ENCODE measurements at places on chromosomes 7 and 10.
A peak's percentile ranks its signal among the peaks of the same experiment; 100 is the strongest.

- DNase-seq, result no peak
Observed at GRCh38 chr7:444606-445005, 75.0 kb downstream of the PDGFA start.

- DNase-seq, result no peak
Observed at GRCh38 chr7:155652156-155653114, 8.0 kb downstream of the RBM33 start.

GRCh38 chr7:3649678-3650440 lies 348.8 kb downstream of the SDK1 start:
- no peak for DNase-seq

- DNase-seq, result no peak
Observed at GRCh38 chr7:8481752-8482446, 48.5 kb downstream of the NXPH1 start.

GRCh38 chr10:76624470-76624869 lies 1013.1 kb downstream of the KCNMA1 start:
- no peak for DNase-seq

DNA sequence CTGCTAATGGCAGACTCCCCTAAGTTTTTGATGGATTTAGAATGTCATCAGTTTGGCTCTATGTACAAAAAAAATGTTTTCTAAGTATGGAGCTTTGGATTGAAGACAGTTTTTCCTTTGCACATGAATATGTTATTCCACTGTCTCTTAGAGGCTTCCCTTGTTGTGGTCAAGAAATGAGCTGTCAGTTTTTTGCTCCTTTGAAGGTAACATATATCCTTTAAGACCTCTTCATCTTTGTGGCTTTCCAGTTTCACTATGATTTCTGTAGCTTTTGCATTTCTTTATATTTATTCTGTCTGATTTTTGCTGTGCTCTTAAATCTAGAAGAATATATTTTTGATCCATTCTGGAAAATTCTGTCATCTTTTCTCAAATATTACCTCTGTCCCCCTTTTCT lies 15.8 kb upstream of the ODAD2 start:
- no peak for DNase-seq

GRCh38 chr10:49605216-49605938 lies 4.7 kb upstream of the SLC18A3 start:
- DNase-seq, result peak; percentile 4

- DNase-seq, result no peak
Observed at GRCh38 chr7:29956487-29956836, 33.1 kb downstream of the SCRN1 start.

DNA sequence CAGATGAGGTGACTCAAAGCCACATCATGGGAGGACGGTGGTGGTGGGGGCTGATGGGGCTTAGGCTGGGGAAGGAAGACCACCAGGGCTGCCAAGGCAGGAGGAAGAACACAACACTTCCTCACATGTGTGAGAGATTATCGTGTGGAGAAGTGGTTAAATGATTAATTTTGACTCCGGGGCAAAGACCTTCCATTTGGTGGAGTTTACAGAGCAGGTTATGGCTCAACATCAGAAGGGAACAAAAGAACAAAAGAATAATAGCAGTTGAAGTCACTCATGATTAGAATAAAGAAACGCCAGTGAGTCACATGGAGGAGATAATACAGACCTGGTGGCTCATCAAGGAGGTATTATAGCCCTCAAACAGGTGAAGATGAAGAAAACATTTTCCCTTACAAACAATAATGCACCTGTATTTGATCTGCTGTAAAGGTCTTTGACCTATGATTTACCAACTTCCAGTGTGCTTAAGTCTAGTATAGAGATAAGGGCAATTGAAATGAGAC lies 170.1 kb downstream of the PKD1L1 start:
- no peak for DNase-seq

- DNase-seq, result no peak
Observed at GRCh38 chr7:112193915-112194502, 12.2 kb downstream of the DOCK4 start.

GRCh38 chr7:77657427-77658224 lies 38.6 kb upstream of the RSBN1L start:
- peak; percentile 68 for DNase-seq

- no peak for DNase-seq
Observed at GRCh38 chr7:131166066-131166465, 161.6 kb upstream of the MKLN1 start.

- no peak for DNase-seq
Observed at GRCh38 chr10:110642204-110643034, 1.7 kb upstream of the RBM20 start.

GRCh38 chr7:92498557-92498956 lies 20.8 kb upstream of the ERVW-1 start:
- no peak for DNase-seq

GRCh38 chr7:112255388-112255720 lies 48.9 kb downstream of the ZNF277 start:
- no peak for DNase-seq

GRCh38 chr10:112226439-112227248 lies 43.1 kb upstream of the GPAM start:
- no peak for DNase-seq

All from natural killer cell (primary cell).